Adipocyte (in vitro differentiated cells): ENCODE measurements at places on chromosomes 6 and 20.

DNA sequence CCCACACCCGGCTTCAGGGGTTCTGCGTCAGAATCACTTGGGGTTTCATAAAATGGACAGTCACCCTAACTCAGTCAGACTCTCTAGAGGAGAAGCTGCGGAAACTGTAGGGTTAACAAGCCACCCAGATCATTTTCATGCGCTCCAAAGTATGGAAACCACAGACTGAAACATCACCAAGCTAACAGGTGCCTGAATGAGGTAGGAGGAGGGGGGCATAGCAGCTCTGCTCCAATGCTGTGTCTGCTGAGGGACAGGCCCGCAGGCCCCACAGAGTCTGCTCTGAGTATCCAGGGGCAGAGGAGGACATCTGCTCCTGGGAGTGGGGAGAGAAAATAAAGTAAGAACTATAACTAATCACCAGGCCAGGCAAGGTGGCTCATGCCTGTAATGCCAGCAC, 97.1 kb upstream of the AKAP12 start:
- no peak for DNase-seq

- no peak for DNase-seq
Measured at GRCh38 chr20:59010321-59010994, 3.4 kb upstream of the CTSZ start.

- DNase-seq: no peak
Measured at GRCh38 chr20:19018881-19019280, 193.6 kb upstream of the SLC24A3 start.

GRCh38 chr20:38706509-38706908, 17.8 kb upstream of the SLC32A1 start:
- DNase-seq: no peak

GRCh38 chr6:24093381-24093780, 32.6 kb upstream of the NRSN1 start:
- peak; percentile 53 for DNase-seq

- DNase-seq: no peak
Measured at GRCh38 chr20:48701702-48702101, 126.1 kb downstream of the PREX1 start.

DNA sequence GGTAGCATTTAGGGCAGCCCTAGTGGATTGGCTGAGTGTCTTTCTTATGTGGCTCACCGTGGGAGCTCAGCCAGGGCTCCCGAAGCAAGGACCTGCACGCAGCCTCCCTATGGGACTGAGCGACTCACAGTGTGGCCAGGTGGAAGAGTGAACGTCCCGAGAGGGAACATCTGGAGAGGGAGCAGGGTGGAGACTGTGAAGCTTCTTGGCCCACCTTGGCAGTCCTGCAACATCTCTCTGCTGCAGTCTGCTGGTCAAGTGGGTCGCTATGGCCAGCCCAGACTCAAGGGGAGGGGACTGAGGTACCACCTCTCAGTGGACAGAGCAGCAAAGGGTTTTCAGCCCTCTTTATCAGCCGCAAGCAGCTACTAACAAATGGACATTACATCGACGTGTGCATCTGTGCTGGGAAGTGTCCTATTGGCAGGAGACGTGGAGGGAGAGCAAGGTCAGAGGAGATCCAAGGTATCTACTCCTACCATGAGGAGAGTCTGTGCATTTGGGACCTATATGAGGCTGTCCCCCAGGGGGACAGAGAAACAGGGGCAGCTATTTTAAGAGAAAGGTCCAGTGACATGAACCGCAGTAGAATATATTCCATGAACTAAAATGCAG, 49.0 kb upstream of the NXT1 start:
- no peak for DNase-seq

DNA sequence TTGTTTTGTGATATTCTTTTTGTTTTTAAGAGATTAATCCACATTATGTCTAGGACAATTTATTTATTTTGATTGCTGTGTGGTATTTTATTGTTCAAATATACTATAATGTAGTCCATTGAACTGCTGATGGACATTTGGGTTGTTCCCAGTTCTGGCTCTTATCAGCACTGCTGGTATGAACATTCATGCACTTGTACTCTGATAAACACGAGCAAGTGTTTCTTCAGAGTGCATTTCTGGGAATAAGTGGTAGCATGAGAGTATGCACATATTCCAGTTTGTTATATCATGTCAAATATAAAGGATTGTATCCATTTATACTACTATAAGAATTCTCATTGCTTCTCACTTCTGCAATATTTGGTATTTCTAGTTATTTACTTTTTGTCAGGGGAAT, 7.1 kb downstream of the CALHM6 start:
- DNase-seq: no peak

GRCh38 chr20:12599494-12599893, 409.3 kb upstream of the SPTLC3 start:
- no peak for DNase-seq

- peak; percentile 67 for DNase-seq
Measured at GRCh38 chr6:112912416-112913101, 565.4 kb downstream of the RFPL4B start.

DNA sequence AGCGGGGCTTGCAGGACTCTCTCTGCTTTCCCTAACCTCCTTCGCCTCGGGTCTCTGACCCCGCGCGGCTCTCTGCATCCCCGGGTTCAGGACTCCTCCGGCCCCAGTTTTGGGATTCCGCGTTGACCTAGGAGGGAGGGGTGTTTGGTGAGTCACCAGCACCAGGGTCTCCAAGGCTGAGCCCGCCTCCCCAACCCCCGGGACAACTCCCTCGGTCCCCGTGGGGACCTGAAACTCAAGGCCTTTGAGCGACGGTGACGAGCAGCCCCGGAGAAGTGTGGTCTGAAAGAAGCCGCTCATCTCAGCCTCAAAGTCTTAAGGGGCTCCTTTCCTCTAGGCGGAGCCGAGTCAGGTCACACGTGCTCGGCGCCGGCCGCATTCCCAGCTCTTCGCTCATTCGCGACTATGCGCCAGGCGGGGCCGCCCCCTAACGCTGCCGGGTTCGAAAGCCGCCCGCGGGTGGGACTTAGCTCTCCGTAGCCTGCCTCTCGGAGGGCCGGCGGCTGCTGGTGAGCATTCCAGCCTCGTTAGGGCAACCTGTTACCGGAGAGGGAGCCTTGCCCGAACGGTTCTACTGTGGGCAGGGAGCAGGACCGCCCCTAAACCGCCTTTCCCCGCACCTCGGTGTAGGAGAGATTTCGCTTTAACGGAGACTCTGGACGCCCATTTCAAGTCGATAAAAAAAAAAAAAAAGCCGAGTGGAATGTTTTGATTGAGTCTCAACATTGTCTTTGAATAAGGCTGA, 3.0 kb upstream of the PRDM13 start:
- DNase-seq: peak; percentile 38

GRCh38 chr6:151963001-151963400, 155.5 kb downstream of the ESR1 start:
- peak; percentile 5 for DNase-seq

- peak; percentile 70 for DNase-seq
Measured at GRCh38 chr6:89145956-89146717, at the start of gene PM20D2. Gene PM20D2 (plus strand): TSS chr6:89146055. CDS start chr6:89146145, 90 bp downstream.

DNA sequence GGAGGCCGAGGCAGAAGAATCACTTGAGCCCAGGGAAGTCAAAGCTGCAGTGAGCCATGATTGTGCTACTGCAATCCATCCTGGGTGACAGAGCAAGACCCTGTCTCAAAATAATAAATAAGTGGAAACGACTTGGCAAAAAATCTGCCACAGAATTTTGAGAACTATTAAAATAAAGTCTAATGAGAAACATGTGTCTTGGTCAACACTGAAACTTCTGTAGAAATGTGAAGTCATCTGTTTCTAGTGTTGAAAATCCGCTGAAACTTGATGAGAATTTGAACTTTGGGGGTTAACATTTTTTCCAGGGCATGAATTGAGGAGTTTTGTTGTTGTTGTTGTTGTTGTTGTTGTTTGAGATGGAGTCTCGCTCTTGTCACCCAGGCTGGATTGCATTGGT, 29.0 kb upstream of the BCLAF1 start:
- DNase-seq: peak; percentile 68

DNA sequence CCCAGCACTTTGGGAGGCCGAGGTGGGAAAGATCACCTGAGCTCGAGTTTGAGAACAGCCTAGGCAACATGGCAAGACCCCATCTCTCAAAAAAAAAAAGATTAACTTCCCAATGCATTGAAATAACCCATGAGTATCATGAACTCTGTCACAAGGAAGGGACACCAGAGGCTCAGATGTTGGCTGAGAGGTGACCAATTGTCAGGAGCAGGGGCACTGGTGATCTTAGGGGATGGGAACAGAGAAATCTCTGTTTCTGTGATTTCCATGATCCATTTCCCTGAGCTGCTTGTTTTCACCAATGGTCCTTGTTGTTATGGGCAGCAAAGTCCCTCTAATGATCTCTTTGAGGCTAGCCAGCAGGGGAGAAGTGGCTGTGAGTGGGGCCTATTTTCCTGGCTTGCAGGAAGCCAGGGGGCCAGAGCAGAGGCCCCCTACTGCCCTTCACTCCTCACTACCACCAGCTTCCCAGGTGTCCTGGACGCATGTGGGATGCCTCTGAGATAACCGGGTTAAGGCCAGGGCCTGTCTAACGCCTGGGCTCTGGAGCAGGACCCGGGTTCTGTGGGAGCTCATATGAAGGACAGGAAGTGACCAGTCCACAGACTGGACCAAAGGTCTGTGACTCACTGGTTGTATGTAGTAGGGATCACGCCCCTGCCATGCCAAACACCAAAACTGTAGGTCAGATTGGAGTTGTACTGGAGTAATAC, 54.4 kb downstream of the PCNA start:
- DNase-seq: no peak

DNA sequence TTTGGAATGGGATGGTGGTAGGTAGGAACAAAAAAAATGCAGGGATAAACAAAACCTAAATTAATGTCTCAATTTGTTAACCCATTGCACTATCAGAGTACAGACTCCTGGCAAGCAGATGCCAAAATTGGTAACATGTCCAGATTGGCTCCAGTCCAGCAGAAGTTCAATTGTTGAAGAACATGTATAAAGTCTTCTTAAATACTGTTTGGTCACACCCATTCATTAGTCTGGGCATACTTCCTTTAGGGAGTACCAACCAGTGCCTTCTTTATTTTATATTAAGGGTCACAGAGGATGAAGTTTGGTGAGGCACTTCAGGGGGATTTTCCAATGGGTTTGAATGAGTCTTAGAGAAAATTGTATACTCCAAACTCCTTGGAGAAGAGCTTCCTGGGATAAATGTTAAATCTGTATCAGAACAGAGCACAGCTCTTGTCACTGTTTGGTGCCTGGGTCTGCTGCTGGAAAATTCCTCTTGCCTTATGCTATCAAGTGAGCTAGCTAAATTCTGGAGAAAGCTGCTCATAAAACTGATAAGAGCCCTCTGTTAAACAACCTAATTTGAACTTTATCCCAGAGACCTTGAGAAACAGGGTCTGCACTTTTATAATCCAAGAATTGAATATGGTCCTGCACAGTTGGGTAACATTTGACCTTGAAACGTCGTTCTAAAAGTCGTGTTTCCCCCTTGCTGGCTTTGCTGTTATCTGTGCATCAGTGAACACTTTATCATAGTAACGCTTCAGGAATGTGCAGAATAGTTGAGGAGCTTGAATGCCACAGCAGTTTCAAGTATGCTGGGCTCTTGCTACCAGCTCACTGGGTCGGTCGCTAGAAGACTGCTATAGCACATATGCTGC, 334.1 kb upstream of the CITED2 start:
- peak; percentile 88 for DNase-seq

DNA sequence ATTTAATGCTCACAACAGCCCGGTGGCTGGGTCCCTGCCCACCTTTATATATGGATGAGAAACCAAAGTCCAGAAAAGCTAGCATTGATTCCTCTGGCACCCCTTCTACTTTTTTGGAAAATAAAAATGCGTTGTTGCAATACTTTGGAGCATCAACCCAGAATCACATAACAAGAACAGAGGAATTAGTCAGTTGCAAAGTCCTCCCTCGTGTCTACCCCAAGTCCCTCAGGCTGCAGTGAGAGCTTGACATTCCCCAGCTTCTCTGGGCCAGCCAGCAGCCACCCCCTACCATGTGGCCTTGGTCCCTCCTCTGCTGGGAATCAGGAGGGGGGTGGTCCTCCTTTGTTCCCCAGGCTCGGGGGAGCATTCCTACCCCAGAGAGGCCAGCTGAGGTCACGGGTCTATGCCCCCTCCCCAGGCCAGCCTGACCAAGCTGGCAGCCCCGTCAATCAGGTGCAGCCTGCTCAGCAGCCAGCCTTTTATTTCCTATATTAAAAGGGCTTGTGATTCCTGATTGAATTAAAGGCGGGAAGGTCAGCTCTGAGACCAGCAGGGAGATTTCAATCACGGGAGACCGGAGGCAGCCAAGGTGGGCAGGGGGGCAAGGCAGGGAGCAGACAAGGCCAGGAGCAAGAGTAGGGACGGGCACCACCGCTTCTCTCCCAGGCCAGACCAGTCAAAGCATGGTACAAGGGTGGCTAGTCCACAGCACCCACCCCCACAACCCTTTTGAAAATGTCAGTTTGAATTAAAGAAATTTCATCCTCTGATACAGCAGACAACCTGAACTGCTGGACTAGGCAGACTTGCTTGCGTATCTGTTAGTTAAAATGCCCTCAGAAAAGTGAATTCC, 158.9 kb downstream of the MRPL14 start:
- no peak for DNase-seq

DNA sequence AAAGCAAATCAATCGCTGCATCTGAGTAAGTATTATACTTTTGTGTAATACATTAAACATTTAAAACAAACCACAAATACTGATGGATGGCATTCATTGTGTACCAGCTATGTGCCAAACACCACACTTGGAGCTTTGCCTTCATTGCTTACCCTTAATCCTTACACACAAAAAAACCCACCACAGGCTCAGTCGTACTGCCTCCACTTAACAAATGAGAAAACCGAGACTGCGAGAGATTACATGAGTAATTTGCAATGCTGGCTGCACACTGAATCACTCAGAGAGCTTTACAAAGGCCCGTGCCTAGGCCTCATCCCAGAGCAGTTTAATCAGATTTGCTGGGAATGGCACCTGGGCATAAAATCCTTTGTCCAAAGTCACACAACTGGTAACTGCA, 130.5 kb downstream of the EDN1 start:
- peak; percentile 61 for DNase-seq

GRCh38 chr6:111841822-111842221, 31.4 kb downstream of the FYN start:
- no peak for DNase-seq

- DNase-seq: peak; percentile 40
Measured at GRCh38 chr6:17493286-17493685, 99.9 kb downstream of the CAP2 start.

DNA sequence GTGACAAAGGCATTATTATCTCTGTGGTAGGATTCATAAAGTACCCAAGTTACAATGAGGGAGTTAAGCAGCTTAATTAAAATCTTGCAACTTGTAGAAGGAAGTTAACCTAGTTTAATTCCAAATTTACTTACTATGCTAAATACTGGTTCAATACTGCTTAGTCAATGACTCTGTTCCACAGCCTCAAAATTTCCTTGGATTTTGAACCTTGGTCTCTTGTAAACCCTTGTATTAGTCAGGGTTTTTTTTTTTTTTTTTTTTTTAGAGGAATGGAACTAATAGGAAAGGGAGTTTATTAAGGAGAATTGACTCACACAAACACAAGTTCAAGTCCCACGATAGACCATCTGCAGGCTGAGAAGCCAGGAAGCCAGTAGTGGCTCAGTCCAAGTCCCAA, 163.4 kb downstream of the HS3ST5 start:
- no peak for DNase-seq

- no peak for DNase-seq
Measured at GRCh38 chr6:134309983-134310605, 7.8 kb downstream of the SGK1 start.

GRCh38 chr6:12458558-12458957, 168.4 kb downstream of the EDN1 start:
- no peak for DNase-seq
